Activated CD4-positive, alpha-beta T cell treated with anti-CD3 and anti-CD28 coated beads, Interleukin-2, amount 10 ng/mL, durations not matched to agents 24 days and 14 days (primary cell): ENCODE measurements at places on chromosomes 7 and 10. TPM values are rescaled to one million over a fixed set of nuclear protein-coding genes. Genes with fewer than 3 reads are reported as not detected.

RGS10 gene
- total RNA-seq, result 137 TPM in 2 replicates

SPDYE8 gene
- total RNA-seq, result not detected in 2 replicates

LRGUK gene
- total RNA-seq, result 0.12 and 0.16 TPM in 2 replicates

IL15RA gene
- 24.4 and 25.5 TPM in 2 replicates for total RNA-seq

MINDY4 gene
- 1.2 and 1.3 TPM in 2 replicates for total RNA-seq

CC2D2B gene
- 0.26 TPM in 1 of 2 replicates, not detected in the other for total RNA-seq

GIMAP5 gene
- 44.4 and 50.9 TPM in 2 replicates for total RNA-seq

ASB15 gene
- total RNA-seq, result not detected in 2 replicates

SLC13A1 gene
- not detected in 2 replicates for total RNA-seq

RRP12 gene
- total RNA-seq, result 99.4 and 106 TPM in 2 replicates

DNA sequence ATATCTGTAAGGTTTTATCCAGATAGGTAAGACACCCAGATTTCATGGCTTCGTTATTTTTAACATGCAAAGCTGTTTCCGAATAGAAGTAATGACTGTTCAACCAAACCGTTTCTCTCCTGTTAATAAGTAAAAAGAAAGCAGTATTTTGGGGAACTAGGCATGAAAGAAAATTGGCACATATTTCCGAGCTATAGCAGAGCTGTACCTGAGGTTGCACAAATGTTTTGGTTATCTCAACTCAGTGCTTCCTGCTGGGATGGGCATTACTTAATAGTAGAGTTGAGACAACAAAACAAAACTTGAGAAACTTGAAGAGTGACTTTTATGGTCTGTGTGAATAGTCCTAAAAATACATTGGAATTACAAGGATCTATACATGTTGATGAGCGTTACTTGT lies 564.3 kb upstream of the SORCS1 start:
- DNase-seq, result no peak

DNA sequence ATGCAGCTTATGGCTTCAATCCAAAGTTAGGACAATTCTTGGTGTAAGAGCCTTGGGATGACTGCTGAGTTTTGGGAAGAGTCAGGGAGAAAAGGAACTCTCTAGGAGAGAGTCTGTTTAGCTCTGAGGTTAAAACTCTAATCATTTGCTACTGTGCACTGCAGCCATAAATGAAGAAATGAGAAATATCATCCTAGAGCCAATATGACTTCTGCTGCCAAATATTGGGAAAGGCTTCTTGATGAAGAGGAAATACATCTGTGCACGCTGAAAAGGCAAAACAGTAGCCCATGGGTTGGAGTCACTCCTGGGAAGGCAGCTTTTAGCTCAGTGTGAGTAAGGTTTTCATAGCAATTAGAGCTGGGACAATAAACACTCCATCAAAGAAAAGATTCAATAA lies 308.8 kb downstream of the SFMBT2 start:
- no peak for DNase-seq

DNA sequence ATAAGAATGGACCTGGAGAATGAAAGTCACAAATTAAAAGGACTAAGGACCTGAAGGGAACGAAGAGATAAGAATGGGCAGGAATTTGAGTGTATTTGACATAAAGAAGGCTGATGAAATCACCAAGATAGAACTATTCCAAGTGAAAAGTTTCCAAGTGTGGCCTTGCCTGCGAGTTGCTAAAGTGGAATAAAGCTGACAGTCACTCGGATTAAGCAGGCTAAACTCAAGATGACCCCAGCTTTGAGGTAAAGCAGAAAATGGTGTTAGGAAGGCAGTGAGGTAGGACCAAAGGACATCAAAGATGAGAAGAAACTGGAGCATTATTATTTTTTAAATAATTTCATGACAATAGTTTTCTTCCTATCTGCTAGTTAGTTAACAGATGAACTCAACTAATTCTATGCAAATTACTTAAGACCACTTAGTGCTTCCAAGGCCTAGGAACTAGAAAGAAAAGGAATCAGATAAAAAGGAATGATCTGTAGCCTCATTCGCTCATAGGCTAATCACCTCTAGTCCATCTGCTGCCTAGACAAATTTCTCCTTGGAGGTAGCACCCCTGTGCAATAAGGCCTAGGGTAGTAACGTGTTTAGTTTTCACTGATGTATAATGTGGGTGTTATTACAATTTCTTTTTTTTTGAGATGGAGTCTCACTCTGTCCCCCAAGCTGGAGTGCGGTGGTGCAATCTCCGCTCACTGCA lies 34.5 kb downstream of the EZH2 start:
- no peak for DNase-seq

DNA sequence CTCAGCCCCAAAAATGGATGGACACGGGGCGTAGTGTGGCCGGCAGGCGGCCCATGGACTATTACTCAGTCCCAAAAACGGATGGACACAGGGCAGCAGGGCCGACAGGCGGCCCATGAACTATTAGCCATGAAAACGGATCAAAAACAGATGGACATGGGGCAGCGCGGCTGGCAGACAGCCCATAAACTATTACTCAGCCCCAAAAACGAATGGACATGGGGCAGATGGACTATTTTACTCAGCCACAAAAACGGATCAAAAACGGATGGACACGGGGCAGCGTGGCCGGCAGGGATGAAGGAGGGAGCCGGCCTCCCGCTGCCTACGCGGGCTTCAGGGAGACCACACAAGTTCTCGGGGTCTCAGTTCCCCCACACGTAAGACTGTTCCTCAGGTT lies 32.9 kb downstream of the GPER1 start:
- no peak for DNase-seq

GRCh38 chr10:59082249-59082648 lies 94.2 kb upstream of the PHYHIPL start:
- DNase-seq, result no peak

DNA sequence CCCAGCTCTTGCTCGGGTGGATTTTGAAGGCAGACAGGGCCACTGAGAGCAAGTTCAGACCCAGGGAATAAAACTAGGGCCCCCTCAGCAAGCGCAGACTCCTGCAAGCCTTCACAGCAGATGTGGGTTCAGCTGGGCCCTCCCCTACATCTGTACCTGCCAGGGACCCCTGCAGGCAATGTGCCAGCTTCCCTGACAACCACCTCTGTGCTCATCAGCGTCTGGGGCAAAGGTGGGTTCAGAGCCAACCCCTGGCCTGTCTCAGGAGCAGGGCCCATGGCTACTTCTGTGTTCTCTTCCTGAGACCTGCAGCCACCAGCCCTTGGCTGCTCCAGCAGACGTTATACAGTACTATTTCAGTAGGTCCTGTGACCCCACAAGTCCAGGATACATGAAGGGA lies 189.5 kb downstream of the DIP2C start:
- no peak for DNase-seq

DNA sequence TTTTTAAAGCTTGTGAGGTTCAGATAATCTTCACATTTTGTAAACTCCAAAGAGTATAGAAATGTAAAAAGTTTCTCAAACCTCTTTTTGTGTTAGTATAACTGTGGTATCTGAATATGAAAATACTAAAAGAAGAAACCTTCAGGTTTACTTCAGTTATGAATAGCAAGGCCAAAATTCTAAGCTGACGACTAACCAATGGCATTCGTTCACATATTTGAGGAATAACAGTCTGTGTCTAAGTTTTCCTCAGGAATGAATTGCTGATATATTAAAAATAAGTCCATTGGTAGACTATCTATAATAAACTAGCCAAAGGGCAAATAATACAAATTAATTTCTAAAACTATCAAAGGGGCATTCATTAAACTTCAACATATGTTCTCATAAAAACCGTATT lies 206.0 kb downstream of the CXCL12 start:
- DNase-seq, result no peak

DNA sequence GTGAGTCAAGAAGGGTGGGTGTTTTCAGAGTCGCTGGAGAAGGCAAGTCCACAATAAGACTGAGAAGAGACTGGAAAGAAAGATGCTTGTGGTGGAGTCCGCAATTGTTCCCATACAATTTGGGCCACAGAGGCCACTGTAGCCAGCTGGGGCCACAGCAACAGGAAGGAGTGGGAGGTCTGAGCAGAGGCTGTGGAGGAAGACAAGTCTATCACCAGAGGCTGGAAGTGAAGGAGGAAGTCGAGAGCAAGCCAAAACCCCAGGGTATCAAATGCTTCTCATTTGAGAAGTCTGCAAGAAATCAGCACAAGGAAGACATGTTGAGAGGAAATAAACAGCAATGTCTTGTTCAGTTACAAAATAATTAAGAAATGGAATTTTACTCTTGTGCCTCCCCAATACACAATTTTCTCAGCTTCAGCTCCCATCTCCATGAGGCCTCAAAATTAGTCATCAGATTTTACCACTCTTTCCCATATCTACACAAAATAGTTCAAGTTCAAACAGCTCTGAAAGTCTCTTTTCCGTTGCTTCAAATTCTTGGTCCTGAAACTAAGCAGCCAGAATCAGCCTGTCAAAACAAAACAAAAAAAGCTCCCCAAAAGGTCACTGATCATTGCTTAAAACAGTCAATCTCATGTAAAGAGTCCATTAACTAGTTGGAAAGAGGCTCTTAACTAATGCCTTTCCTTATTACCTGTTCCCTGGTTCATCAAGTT lies 31.6 kb downstream of the SLC16A12 start:
- DNase-seq, result no peak

DNA sequence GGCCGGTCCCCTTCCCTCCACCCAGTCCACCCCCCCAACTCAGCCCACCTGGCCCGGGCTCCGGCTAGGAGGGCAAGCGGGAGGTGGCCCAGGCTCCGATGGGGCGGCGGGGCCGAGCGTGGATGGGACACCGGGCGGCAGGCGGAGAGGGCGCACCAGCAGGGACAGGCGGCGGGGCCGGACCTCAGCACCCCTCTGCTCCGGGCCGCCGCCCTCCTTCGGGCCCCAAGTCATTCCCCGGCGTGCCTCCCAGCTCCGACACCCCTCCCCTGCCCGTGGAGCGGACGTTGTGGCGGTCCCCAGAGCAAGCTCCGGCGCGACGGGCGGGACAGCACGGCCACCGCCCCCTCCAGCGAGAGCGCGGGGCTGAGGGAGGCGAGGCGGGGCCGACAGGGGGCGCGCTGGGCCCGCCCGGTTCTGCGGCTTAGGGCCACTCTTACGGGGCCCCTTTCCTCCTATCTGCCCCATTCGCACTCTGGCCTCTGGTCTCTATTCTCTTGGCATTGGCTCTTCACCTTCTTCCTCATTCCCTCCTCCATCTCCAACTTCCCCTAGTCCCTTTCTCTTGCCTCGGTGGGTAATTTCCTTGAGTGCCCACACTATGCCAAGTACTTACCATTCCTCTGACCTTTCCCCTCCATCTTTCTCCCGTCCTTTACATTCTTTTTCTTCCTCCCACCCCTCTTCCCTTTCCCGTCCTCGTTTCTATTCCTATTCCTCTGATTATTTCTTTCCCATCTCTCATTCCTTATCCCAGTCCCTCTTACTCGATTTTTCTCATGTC lies 701 bp upstream of the GBX1 start:
- DNase-seq, result peak; percentile 89

- DNase-seq, result peak; percentile 60
These were observed 27.4 kb downstream of the SFMBT2 start for GRCh38 chr10:7383442-7383841.

GRCh38 chr7:79872176-79872575 lies 262.5 kb upstream of the GNAI1 start:
- no peak for DNase-seq

DNA sequence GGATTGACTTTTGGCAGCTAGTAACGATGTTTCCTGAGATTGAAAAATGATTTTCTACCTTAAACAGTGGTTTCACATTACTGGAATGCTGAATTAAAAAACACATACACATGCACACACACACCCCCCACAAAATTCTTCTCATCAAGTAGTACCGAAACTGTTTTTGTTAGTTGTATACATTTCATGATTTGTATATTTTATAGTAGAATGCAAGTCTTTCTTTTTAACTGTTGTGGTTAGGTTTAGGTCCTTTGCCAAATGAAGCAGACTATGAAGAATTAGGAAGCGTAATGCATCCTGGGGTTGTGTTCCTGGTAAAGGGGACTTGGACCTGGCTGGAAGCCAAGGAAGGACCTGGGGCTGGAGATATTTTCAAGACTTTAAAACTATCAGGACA lies 505.8 kb downstream of the SUGCT start:
- DNase-seq, result no peak

GRCh38 chr7:94250987-94251386 lies 143.7 kb upstream of the COL1A2 start:
- no peak for DNase-seq

- no peak for DNase-seq
These were observed 26.2 kb upstream of the PIK3AP1 start for GRCh38 chr10:96746503-96746902.

DNA sequence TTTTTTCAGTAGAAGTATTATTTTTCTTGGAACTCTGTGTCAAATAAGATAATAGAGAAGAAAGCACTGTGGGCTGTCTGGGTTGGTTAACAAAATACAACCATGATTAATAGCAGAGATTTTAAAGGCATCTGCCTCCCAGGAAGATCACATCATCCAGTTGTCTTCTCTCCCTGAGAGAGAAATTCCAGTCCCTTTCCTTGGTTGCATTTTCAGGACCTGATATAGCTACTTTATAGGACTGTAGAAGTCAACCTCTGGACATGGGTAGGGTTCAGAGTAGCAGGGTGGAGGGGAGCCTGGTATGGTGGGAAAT lies 309.9 kb upstream of the IGFBP3 start:
- no peak for DNase-seq

DNA sequence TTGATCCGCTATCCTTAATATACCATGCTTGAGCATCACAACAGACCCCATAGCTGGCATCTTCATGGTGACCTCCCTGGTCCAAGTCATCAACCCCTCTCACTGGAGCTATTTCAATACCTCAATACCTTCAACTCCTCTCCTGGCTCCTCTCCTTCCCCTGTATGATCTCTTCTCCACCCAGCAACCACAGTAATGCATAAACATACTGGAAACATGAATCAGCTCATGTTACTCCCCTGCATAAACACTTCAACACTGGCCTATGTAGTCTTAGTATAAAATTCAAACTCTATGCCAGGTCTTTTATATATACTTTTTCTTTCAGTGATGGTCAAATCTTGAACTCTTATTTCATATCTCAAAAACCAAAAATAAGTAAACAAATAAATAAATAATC lies 31.8 kb upstream of the TMEM273 start:
- no peak for DNase-seq

GRCh38 chr7:80768756-80769155 lies 130.3 kb downstream of the CD36 start:
- no peak for DNase-seq

GRCh38 chr10:96238646-96239623 lies 32.4 kb downstream of the BLNK start:
- no peak for DNase-seq

GRCh38 chr7:151884312-151885201 lies 7.6 kb upstream of the PRKAG2 start:
- no peak for DNase-seq
